ENCODE measurements at places on chromosomes 12 and 14.

DNA sequence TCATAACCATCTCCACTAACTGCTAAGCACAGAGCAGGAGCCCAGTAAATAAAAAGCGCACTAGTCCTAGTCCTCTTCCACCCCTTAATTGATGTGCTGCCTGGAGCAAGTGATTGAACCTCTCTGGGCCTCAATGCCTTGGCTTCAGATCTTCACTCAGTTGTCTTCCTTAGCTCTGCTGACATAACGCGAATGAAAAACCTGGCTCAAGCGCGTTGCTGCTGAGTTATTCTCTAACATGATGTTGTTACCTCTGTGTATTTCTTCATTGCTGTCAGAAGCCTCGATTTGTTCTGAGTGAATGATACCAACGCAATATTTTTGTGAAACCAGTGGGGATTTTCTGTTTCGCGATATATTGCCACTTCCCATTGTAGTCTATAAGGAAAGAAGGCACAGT, 185.1 kb upstream of the CCND2 start:
- DNase-seq: no peak

DNA sequence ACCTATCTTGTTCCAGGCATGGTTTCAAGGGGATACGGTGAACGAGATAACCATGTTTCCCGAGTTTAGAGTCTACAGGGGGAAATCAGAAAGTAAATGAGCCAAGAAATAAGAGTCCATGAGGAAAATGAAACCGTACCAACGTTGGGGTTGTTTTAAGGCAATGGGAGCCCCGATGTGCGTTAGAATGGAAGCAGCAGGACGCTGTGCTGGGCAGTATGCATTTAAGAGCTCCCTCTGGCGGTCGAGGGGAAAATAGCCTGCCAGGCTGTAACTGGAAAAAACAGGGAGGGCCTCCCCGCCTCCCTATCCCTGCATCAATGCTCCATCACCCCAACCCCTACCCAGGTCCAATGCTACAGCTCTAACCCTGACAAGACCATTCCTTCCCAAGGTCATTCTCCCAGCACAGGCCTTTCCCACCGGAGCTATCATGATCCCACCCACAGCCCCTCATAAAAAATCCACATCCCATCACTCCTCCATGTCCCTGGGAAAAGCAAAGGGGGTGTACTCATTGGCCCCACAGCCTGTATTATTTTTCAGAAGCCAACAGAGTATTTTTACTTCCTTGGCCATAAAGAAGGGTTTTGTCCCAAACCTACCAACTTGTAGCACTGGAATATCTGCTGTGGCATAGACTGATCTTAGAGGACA, 226.3 kb upstream of the NOS1 start:
- DNase-seq: peak; percentile 2

- DNase-seq: no peak
Measured at GRCh38 chr14:91149462-91149861, 35.6 kb downstream of the DGLUCY start.

DNA sequence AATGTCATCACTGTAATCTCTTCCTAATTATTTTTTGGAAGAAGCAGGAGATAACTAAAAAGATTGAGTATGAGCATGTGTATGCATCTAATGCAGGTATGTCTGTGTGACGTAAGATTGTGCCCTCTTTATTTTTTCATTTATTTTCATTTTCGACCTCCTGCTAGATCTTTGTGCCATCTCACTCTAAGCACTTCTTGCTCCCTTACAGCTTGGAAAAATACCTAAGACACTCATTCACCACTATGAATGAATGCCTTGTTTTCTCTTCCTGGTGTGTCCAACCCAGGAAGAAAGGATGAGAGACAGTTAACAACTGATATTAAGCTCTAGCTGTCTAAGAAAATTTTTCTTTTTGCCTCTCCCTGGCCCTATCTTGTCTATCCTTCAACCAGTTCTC, 76.8 kb upstream of the CISTR start:
- DNase-seq: no peak

- DNase-seq: no peak
Measured at GRCh38 chr14:30861200-30861599, 13.2 kb upstream of the COCH start.

- no peak for DNase-seq
Measured at GRCh38 chr12:48803675-48804074, 14.6 kb upstream of the CACNB3 start.

GRCh38 chr12:109596418-109597244, 23.0 kb downstream of the MVK start:
- DNase-seq: no peak

GRCh38 chr12:101697930-101698799, 725 bp downstream of the CHPT1 start:
- DNase-seq: no peak

- DNase-seq: no peak
Measured at GRCh38 chr14:68458840-68459469, 333.9 kb downstream of the ZFP36L1 start.

DNA sequence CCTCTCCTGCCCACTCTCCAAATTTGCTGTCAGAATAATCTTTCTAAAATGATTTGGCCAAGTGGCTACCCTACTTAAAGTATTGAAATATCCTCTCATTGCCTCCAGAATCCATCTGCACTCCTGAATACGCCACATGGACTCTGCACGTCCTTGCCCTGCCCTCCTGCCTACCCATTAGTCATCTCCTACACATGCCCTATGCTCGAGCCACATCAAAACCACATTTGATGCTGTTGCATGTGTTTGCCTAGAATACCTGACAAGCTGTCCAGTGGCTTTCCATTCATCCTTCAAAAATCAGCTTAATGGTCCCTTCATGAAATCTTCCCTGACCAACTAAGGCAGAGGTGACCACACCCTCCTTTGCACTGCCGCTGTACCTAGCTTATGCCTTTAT, 17.0 kb downstream of the VCPKMT start:
- no peak for DNase-seq

DNA sequence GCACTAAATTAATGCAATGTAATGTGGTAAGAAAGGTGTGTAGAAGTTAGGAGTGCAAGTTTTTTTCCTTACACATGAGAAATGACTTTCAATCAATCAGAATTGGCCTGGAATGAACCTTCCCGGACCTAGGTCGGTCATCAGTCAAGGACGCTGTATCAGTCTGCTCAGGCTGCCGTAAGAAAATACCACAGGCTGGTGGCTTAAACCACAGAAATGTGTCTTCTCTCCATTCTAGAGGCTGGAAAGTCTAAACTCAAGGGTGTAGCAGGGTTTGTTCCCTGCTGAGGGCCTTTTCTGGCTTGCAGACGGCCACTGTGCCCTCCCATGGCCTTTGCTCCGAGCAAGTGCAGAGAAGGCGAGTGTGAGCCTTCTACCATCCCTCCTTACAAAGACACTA, 86.6 kb upstream of the DYNC1H1 start:
- no peak for DNase-seq

DNA sequence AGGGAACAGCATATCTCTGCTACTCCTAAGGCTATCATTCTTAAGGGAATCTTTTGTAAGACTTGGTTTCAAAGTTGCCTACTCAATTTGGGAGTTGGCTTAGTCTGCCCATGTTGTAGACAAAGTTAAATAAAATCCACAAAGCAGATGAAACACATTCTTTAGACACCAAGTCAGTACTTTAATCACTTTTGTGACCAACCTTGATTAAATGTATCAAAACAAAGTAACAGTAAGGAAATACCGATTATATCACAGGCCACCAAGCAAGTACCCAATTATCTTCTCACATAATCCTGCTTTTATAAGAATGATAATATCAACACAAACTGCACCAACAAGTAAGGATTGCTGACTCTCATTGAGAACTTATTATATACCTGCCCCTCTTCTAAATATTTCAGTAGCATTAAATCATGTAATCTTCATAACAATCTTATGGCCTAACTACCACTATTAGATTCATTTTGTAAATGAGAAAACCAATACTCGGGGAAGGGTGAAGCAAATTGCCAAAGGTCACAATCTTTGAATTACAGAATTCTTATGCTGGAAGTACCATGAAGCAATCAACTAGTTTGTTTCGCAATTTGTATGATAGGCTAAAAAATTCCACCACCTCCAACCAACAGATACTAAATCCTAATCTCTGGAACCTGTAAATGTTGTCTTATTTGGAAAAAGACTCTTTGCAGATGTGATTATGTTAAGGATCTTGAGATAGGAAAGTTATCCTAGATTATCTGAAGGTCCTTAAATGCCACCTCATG, 12.6 kb upstream of the DIO2 start:
- no peak for DNase-seq

DNA sequence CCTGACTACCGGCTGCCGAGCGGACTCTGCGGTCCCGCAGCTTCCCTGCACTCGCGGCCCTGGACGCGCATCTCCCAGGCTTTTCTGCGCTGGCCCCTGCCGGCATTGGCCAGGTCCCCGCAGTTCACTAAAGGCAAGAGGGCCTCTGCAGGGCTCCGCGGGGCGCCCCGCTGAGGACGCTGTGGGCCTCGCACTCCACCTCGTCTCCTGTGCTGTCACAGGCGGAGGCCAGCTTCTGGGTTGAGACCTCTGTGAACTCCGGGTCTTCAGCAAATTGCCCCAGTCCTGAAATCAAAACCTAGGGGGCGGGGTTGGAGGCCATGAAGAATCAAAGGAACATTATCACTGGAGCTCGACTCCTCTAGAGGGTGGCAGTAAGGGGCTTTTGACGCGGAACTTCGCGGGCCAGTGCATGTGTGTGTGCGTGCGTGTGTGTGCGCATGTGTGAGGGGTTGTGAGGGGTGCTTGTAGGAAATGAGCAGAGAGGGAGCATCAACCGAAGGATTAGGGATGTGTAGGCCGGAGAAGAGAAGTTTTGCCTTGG, 68.5 kb upstream of the CAPRIN2 start:
- DNase-seq: peak; percentile 9

DNA sequence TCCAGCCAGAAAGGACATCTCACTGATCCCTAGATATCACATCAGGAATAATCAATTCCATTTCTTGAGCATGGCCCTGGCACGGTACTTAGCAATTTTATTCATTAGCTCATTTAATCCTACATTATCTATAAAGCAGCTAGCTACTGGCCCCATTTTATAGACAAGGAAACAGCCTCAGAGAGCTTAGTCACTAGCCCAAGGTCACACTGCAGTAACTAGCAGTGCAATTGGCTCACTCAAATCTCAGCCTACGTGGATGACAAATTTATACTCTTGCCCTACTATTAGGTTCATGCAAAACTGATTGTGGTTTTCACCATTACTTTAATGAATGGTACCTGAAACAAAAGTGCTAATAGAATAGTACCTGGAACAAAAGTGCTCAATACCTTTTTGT, 41.7 kb downstream of the NUAK1 start:
- DNase-seq: no peak

- DNase-seq: no peak
Measured at GRCh38 chr12:28583701-28584261, 393.5 kb downstream of the CCDC91 start.

GRCh38 chr12:56449622-56449984, 377 bp upstream of the TIMELESS start:
- no peak for DNase-seq

GRCh38 chr12:51005671-51006070, 20.5 kb downstream of the SLC11A2 start:
- DNase-seq: no peak

DNA sequence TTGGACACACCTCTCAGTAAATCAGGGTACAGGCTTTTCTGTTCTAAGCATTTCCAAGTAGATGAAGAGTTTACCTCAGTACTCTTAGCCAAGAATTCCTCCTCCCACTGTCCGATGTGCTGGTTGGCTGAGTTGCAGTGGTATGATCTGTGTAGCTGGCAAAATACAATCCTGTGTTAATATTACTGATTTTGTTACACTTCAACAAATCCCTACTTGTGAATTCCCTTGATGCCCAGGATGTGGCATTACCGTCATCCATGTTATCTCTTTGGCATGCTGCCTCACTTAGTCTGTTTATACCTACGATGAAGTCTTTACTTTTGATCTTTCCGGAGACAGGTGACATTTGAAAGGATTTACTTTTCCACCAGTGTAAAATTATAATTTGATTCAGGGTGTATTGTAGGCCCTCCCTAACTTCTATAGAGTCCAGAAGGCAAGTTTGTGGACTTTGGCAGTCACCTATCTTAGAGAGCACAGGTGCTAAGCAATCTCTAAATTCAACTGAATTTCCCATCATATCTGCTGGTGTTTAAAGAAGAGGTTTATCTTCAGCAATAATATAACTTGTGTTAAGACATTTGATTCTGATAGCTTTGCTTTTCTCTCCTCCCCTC, 10.1 kb downstream of the CCDC196 start:
- DNase-seq: no peak

DNA sequence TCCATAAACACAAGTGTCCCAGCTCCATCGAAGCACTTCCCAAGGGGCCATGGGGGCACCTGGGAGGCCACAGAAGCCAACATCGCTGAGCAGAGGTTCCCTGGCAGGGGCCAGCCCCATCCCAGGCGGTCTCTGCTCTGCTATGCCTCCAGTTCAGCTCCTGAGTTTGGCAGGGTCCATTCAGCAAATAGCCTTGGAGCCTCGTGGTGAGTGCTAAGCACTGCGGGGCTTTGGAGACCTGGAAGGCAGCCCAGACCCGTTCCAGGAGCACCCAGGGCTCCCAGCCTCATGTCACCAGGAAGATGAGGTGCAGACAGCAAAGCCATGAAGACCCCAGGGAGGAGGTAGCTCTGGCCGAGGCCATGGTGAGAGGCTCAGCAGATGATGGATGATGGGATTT, 109.5 kb downstream of the LGMN start:
- no peak for DNase-seq

GRCh38 chr14:103581954-103582703, 19.4 kb downstream of the COA8 start:
- DNase-seq: no peak

DNA sequence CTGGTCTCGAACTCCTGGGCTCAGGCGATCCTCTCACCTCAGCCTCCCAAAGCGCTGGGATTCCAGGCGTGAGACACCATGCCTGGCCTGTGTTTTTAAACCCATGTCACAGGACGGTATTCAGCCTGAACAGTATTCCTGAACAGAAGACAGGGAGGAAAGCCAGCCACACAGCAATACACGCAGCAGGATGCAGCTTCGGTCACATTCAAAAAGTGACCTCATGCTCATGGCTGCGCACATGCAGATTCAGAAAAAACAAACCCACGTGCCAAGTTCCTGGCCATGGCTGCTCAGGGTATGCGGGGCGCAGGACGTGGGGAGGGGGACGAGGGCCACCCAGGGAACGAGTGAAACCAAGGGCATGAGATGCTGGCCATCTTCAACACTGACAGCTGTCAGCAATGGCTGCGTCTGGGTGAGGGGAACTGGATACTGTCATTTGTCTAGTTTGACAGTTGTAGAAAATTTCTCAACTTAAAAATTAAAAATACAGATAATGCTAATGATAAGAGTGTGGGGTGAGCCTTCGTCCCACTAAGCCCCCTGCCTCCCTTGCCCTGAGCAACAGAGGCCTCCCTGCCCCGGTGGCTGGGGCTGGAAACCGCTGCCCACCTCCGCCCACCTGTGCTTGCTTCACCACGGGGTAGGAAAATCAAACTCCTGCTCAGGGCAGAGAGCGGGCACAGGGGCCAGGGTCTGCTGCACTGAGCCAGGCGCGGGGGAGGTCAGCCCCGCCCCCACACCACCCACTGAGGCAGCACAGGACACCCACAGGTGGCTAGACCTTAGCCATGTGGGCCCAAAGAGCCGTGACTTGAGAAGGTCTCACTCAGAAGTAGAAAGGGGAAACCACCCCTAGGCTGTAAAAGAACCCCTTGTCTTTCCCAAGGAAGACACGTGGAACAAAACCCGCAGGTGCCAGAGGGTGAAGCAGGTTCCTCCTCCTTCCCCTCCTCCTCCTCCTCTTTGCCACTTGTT, 84.2 kb downstream of the SCARB1 start:
- no peak for DNase-seq
